ENCODE measurements at places on chromosomes 2 and 18.

GRCh38 chr18:35377875-35378573 lies 887 bp upstream of the ZNF396 start:
- DNase-seq: no peak

GRCh38 chr18:77197073-77197472 lies 52.6 kb upstream of the GALR1 start:
- no peak for DNase-seq

DNA sequence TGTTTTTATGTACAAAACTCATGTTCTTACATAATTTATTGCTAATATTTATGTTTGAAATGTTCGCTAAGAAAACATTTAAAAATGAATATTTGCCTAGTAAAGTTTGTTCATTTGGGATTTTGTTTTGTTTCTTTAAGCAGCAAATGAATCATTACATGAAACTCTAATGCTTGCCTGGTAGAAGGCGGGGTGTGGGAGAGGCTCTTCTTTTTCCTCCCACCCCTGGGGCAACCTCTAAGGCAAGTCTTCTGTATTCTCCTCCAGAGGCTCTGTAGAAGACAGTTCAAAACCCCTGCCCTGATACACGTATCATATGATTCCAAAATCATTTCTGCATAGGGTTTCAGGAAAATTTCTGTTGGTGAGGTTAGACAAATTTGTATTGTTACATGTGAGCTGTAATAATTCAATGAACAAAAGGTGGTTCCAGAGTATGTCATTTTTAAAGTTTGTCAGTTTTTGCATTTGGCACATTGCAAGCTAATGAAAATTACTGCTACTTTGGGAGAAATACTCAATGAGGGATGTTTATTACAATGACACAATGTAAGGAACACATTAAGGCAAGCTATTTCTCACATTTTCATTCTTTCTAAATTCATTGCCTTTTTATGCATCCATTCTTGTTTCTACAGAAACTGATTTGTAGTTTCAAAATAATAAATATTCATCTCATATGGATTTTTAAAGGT lies 302.3 kb upstream of the UBE2E3 start:
- no peak for DNase-seq

- no peak for DNase-seq
Measured at GRCh38 chr18:56119681-56120080, 518.7 kb downstream of the TXNL1 start.

- no peak for DNase-seq
Measured at GRCh38 chr2:150120326-150120955, 367.0 kb downstream of the RND3 start.

- DNase-seq: peak; percentile 65
Measured at GRCh38 chr2:69741575-69742321, at the start of gene ANXA4. Gene ANXA4, plus strand, starts transcription at chr2:69742134. Its CDS starts 39,432 bp downstream, at chr2:69781566.

DNA sequence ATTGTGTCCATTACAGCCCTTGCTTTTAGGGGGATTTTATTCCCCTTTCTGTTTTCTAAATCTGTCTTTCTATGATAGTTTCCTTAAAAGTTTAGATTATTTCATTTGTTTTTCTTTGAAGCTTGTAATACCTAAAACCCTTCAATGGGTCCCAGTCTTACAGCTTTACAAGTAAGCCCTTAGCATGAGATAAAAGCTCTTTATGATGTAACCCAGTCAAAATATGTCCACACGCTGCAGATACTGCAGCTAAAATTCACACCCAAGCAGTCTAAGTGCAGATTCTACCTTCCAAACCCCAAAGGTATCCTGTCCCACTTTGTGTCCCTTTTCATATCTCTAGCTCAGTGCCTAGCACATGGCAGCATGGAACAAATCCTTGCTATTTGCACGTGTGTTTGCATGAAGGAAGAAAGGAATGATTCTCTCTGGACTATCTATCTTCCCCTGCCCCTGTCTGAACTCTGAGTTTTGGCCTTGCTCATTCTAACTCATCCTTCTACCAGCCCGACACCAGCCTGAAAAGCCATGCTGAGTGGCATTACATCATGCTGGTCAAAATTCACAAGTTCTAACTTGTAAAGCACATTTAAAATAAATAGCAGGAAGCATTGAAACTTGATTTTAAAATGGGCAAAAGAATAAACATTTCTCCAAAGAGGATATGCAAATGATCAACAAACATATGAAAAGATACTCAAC lies 623.2 kb downstream of the IRS1 start:
- DNase-seq: no peak

DNA sequence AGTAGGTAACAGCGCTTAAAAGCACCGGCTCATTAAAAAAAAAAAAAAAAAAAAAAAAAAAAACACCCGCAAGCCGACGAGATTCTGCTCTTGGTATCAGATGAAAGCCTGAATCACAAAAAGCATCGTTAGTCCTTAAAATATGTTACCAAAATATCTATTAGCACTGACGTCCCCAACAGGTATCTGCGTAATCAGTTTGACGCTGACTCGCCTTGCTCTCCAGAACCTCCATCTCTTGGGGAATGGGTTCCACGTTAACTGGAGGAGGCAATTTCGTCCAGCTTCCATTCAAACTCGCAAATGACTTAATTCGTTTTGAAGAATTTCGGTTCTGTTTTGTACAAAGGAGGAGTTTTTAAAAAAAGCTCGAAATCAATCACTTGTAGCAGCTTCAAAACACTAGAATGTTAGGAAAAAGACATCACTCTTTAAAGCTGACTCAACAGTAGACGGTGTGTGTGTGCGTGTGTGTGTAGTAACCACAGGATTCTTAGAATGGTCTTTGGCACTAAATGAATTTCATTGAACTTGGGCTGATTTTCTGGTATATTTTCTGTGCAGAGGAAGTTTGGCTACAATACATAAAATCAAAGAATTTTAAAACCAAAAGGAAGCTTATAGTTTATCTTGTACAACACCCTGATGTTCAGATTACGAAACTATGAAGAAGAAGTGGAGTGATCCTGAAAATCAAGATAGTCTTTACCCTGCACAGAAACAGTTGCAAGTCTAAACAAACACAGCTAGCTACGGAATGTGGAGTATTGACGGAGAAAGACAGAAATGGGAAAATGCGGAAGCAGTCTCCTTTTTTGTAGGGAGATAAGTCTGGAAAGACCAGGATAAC lies 1.1 kb upstream of the PGAP1 start:
- peak; percentile 55 for DNase-seq

DNA sequence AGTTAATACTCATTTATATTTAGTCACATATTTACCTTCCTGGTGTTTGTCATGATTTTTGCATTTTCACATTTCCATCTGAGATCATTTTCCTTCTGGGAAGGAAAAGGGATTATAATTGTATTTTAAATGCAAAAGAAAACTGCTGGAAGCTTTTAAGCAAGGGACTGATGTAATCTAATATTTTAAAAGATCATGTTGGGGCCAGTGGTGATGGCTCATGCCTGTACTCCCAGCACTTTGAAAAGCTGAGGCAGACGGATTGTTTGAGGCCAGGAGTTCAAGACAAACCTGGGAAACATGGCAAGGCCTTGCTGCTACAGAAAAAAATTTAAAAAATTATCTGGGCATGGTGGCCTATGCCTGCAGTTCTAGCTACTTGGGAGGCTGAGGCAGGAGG lies 149.0 kb downstream of the MIB1 start:
- DNase-seq: no peak

- peak; percentile 53 for DNase-seq
Measured at GRCh38 chr18:24011123-24011917, 3.2 kb upstream of the TTC39C start.

GRCh38 chr18:1805521-1805920 lies 765.8 kb downstream of the METTL4 start:
- DNase-seq: no peak
